ENCODE measurements at places on chromosomes 12 and 14.

- no peak for DNase-seq
Observed at GRCh38 chr12:53255996-53256395, 12.1 kb upstream of the ESPL1 start.

DNA sequence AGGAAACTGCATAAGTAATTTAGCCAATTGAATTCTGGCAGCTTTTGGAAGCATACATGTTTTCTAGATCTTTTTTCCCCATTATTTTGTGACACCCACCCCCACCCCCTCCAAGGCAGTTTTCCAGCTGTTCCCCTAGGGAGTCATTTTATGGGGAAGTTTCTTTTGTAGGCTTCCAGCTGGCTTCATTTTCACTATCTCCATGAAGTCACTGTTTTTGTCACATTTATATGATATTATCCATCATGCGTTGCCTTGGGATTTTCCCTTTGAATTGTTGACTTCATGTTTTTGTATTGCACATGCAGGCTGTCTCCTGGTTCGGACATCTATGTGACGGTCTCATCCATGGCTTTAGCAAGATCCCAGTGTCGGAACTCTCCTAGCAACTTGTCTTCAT lies 233.6 kb upstream of the RGS6 start:
- DNase-seq = no peak

GRCh38 chr12:65902500-65902899 lies 78.2 kb downstream of the HMGA2 start:
- DNase-seq = no peak

GRCh38 chr14:69259527-69260189 lies at the start of gene GALNT16:
GALNT16 (plus strand) TSS chr14:69260158; CDS start chr14:69260291, 133 bp downstream.
- DNase-seq = no peak

- peak; percentile 12 for DNase-seq
Observed at GRCh38 chr12:88375306-88376305, 204.7 kb downstream of the KITLG start.

- DNase-seq = peak; percentile 25
Observed at GRCh38 chr12:120238839-120239445, 26.6 kb downstream of the PXN start.

DNA sequence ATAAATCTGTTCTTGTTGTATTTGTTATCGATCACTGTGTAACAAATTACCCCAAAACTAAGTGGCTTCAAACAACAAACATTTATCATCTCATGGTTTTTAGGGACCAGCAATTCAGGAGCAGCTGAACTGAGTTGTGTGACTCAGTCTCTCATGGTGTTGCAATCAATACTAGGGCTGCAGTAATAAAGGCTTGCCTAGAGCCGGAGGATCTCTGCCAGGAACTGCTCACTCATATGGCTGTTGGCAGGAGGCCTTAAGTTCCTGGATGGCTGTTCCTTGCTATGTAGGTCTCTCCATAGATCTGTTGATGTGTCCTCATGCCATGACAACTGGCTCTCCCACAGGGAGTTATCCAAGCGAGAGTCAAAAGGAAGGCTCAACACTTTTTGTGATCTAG lies 3.8 kb upstream of the PSMC6 start:
- DNase-seq = no peak

GRCh38 chr14:76311079-76311758 lies 64.7 kb upstream of the ESRRB start:
- no peak for DNase-seq

DNA sequence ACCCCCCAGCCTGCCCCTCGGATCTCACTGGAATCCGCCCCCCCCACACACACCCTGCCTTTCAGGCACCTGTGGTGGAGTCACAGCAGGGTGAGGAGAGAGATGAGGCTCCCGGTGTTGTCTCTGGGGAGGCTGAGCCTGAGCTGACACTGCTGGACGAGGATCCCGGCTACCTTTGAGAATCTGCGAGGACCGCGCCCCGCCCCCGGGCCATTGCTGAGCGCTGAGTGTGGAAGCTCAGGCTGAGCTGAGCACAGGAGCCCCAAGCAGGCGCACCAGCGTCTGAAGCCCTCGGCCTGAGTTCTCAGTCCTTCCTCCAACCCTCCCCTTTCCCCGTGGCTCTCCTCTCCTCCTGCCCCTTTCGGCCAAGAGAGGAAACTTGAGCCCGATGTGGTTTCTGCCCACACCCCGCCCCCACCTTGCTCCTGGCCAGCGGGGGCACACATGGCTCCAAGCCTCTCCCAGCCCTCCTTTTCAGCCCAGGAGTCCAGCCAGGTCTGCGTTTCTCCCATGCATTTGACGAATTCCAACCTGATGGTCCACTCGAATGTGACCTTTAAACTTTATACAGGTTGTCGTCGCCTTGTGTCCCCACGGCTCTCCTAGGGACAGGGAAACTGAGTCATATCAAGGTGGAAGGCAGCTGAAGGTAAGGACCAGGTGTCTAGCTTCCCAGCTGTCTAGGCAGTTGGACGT lies at the start of gene NFE2:
Gene NFE2, minus strand, starts transcription at position 284 of the 696 bp plus-strand sequence. CDS start 5,767 bp downstream, outside the sequence.
- peak; percentile 58 for DNase-seq

DNA sequence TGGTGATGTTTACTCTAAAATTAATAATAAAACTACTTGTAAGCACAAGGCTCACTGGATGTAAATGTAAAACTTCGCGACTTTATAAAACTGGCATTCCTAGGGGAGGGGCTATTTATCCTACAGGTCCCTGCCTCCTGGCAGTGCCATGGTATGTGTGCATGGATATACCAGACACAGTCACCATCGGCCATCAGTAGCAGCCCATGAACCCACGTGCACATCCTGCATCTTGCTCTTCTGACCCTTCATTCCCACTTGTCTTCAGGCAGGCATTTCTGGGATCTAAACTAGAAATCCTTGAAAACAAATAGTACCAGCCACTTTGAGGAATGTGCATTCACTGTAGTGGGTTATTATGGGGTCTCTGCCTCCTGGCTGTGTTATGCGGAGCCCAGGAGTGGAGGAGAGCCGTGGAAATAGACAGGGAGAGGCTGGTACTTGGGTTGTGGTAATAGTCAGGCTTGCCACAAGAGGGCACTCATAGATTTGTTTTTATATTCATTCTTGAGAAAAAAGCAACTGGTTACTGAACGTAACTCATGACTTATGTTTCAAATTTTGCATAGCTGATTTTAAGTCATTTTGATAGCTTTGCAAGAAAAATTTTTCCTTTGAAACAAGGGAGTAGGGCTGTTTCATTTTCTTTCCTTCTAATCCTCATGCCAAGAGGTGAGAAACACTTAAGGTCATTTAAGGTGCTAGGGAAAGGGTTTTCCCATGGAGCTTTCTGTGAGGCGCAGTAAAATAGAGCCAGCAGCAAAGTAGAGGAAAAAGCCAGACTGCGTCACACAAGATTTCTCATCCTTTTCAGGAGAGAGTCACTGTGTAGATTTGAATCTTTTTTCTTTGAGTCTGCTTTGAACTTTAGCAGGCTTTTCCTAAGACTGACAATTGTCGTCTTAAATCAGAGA lies 17.4 kb upstream of the GALNT16 start:
- DNase-seq = peak; percentile 35

GRCh38 chr12:97425802-97426491 lies 36.7 kb upstream of the RMST start:
- no peak for DNase-seq

GRCh38 chr12:44875417-44875953 lies 630 bp downstream of the NELL2 start:
- no peak for DNase-seq

DNA sequence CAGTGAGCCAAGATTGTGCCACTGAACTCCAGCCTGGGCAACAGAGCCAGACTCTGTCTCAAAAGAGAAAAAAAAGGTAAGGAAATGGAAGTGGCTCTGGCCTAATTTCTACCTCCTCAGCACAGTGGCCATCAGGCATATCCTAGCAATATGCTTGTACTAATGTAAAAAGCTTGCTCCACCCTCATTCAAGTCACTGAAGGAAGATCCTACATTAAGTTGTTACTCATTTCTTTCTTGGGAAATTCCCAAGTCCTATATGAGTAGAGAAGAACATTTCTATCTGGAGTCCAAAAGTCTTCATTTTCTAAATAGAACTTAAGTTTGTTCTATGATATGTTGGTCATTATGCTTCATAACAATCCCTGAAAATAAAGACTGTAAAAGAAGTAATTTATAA lies 67.3 kb upstream of the HOXC13 start:
- no peak for DNase-seq

DNA sequence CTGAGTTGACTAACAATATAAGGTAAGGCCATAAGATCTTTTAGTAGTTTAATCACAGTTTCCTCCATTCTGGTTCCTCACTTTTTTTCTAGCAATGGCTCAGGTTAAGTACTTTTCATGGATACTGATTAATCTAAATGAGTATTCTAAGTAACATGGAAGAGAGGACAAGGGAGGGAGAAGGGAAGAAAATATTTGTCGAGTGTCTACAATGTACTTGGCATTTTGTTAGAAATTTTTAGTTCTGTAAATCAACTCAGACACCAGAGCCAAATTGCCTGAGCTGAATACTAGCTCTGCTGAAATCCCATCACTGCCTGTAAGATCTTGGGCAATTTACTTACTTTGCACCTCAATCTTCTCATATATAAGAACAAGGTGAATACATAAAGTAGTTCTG lies 20.2 kb downstream of the RERG start:
- DNase-seq = no peak

DNA sequence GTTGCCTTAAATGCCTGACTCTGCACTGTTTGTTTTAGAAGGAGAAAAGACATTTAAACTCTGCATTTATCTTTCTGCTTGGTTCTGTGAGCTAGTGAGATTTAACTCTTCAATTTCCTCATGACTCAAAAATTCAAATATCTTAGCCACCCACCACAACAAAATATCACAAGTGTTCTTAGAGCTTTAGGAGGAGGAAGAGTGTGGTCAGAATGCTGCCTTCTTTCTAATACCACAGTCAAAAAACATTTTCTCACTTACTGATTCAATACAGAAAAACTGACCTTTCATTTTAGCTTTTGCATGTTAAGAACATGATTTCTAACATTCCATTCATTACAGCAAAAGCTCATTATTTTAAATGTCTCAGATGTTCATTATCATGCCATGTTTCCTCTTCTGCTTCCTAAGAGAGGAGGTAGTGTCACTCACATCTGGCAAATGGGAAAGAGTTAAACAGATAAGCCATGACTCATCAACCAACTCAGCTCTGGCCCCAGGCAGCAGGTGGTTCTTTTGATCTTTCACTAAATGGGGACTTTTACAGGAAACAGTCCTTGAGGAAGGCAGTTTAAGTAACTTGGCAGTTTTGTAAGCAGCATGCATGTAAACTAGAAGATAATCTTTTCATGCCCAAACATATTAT lies 56.4 kb upstream of the RNU6-8 start:
- no peak for DNase-seq

- no peak for DNase-seq
Observed at GRCh38 chr12:68497702-68498101, 113.0 kb upstream of the RAP1B start.

DNA sequence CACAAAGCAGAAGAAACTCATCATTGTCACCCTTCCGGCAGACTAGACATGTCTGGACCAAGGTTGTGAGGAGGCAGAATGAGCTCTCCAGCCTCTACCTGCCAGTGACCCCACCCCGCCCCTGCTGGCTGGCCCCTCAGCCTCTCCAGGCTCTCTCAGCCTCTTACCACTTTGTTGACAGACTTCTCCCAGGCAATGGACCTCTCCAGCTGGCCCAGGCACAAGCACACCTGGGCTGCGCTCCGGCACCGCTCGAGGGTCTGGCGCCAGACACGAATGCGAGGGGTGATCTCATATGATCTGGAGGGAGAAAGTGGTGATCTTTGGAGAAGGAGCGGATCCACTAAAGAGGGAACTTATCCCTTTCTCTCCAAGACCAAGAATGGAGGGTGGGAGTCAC lies 30.3 kb downstream of the BAZ2A start:
- DNase-seq = no peak

- DNase-seq = no peak
Observed at GRCh38 chr12:111777345-111778045, 10.8 kb downstream of the ALDH2 start.

- DNase-seq = no peak
Observed at GRCh38 chr12:13000925-13001774, 1.1 kb upstream of the HEBP1 start.

- DNase-seq = no peak
Observed at GRCh38 chr14:59097681-59098080, 90.8 kb upstream of the DAAM1 start.

DNA sequence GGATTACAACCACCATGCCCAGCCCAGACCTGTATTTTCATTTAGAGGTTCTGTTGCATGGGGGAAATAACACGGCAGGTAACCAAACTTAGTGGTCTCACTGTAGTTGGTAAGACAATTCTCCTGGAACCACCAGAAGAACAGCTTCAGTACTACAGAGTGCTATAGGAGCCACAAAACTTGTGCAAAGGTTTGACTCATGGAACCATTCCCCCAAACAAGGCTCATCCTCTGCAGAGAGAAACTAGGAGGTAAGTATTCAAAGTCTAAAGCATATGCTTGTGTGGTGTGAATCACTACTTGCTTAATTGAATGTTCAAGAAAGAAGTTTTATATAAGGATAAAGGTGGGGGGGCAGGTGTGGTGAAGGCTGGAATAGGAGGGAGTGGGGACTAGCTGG lies 58.7 kb downstream of the GNS start:
- DNase-seq = no peak

DNA sequence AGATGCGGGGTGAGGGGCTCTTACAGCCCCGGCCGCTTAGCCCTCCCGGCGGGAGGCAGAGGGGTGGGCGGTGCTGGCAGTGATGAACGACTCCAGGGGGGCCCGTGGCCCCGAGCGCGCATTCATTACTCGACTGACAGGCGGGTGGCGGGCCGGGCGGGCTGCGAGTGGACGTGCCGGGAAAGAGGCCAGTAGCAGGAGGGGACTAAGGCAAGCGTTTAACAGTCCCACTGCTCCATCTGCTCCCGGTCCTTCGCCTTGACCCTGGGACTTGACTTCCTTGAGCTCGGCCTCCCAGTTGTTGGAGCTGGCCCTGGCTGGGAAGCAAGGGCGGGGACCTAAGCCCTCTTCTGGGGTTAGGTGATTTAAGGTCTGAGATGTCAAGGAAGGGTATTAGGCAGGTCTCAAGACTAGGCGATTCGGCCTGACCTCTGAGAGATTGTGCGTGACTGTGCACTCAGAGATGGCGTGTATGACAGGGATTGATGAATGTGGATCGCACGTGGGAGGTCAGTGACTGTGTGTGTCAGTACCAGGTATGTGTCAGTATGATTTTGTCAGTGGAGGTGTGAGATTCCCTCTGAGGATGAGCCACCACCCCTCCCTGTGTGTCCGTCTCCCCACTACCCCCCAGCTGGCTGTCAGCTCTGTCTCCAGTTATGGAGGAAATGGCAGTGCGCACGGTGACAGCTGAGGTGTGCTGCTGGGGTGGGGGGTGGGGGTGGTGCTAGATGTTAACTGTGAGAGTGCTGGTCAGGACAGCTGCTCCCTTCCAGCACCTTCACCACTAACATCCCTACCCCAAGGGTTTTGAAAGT lies 3.6 kb upstream of the DNAJC22 start:
- DNase-seq = no peak

- DNase-seq = no peak
Observed at GRCh38 chr12:25695574-25695973, 142.5 kb upstream of the LMNTD1 start.

DNA sequence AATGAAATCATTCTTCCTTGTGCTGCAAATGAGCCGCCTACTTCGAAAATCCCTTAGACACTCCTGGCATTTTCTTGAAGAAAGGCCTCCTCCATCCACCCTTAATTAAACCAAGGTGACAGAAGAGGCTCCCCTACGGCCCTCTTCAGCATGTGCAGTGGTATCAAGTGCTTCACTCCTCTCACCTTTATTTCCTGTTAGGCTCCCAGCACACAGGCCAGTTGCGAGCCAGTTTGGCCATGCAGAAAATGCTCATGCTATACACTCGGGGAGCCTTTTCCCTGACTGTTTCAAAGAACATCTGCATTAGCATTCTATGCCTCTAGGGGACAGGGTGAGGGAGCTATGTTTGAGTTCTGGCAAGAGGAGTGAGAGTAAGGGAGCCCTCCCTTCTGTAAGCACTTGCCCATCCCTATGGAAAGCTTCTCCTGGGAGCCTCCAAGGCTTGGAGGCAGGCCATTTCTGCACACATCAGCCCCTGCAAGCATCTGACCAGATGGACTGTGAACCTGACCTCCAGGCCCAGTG lies 291.5 kb downstream of the RPS29 start:
- no peak for DNase-seq

Measured in gastrocnemius medialis (tissue), 4 donors.